ENCODE measurements at places on chromosomes 13 and 19.

GRCh38 chr13:43758834-43759233, 27.9 kb downstream of the ENOX1 start:
- no peak for DNase-seq

DNA sequence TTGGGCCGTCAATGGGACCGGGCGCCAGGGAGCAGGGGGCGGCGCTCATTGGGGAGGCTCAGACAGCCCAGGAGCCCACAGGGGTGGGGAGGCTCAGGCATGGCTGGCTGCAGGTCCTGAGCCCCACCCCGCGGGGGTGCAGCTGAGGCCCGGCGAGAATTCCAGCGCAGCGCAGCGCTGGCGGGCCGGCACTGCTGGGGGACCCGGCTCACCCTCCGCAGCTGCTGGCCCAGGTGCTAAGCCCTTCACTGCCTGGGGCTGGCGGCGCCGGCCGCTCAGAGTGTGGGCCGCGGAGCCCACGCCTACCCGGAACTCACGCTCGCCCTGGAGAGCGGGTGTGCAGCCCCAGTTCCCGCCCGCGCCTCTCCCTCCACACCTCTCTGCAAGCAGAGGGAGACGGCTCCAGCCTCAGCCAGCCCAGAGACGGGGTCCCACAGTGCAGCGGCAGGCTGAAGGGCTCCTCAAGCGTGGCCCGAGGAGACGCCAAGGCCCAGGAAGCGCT, 1227.4 kb downstream of the PCDH17 start:
- DNase-seq, result no peak

DNA sequence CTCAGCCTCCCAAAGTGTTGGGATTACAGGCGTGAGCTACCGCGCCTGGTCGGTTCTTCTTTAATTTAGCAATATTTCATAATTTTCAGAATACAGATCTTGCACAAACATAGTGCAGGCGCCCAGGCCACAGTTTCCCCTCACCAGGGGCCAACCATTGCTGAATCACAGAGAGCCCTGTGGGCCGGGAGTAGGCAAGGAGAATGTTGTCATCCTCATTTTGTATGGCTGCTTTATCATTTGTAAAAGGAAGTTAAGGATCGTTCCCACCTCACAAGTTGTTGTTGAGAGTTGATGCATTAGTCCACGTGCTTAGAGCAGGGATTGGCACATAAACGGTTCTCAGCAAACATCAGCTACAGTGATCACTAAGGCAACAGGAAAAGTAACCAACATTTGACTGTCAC, 30.2 kb downstream of the MEIS3 start:
- DNase-seq, result no peak

DNA sequence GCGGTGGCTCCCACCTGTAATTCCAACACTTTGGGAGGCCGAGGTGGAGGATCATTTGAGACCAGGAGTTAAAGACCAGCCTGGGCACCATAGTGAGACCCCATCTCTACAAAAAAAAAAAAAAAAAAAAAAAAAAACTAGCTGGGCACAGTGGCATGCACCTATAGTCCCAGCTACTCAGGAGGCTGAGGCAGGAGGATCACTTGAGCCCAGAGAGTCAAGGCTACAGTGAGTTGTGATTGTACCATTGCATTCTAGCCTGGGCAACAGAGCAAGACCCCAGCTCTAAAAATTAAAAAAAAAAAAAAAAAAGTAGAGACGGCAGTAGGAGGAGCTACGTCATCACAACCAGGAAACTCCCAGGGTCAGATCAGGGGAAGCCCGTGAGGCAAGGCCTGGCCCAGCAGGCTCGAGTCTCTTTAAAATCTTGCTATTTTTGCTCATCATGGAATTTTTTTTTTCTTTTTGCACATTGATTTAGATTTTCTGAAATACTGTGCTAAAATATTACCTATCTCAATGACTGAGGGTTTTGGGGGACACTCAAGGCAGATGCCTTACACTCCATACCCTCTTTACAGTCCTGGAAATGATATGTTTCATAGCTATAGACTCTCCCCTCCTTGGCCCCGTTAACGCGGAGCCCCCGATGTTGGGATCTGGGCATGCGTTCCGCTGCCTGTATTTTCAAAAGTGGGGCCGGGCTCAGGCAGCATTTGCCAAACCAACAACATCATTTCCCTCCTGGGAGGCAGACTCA, 44.4 kb upstream of the USE1 start:
- no peak for DNase-seq

DNA sequence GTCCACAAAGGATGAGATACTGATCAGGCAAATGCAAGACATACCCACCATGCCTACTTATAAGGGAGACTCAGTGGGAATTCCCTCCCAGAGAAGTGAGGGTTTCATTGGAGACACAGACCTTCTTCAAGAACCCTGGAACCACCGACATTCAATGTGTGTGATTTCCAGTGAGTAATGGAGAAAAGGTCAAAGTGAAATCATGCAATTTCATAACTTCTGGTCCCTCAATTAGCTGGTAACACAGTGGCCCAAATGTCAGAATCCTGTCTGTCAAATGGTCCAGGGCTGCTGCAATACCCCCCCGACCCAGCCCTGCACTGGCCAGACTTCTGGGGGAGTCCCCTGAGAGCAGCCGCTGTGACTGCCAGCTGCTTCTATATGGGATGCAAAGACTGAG, 4.7 kb upstream of the METTL21C start:
- DNase-seq, result no peak

GRCh38 chr13:27339299-27339698, 68.7 kb downstream of the RASL11A start:
- DNase-seq, result no peak

- no peak for DNase-seq
Observed at GRCh38 chr19:4088975-4089374, 22.3 kb upstream of the ZBTB7A start.

GRCh38 chr13:109586509-109587346, 199.7 kb downstream of the IRS2 start:
- no peak for DNase-seq

- no peak for DNase-seq
Observed at GRCh38 chr19:7272856-7273578, 21.2 kb downstream of the INSR start.

GRCh38 chr13:112940236-112940635, 28.8 kb upstream of the MCF2L start:
- no peak for DNase-seq

DNA sequence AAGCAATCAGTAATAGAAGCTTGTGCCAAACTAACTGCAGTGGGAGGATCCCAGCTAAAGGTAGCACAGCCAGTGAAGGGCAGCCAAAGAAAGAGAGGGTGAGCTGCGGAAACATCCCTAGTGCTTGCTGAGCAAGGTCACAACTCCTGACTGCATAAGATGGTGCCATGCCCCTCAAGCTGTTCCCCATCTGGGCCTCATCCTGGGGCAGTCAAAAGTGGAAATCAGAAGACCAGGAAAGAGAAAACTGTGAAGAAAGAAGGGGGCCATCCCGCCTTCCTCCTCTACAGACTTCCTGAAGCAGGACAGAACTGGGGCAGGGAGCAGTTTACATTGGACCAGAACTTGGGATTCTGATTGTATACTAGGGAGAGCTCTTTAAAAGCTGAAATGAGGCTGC, 159.2 kb downstream of the TNFSF13B start:
- DNase-seq, result no peak

Data from NCI-H226 (cell line).